CD14-positive monocyte (primary cell): ENCODE measurements at places on chromosomes 7 and 10. TPM values are rescaled to one million over a fixed set of nuclear protein-coding genes. Genes with fewer than 3 reads are reported as not detected.

Gene HECW1
- polyA plus RNA-seq = not detected

Gene PTF1A
- not detected for polyA plus RNA-seq

DNA sequence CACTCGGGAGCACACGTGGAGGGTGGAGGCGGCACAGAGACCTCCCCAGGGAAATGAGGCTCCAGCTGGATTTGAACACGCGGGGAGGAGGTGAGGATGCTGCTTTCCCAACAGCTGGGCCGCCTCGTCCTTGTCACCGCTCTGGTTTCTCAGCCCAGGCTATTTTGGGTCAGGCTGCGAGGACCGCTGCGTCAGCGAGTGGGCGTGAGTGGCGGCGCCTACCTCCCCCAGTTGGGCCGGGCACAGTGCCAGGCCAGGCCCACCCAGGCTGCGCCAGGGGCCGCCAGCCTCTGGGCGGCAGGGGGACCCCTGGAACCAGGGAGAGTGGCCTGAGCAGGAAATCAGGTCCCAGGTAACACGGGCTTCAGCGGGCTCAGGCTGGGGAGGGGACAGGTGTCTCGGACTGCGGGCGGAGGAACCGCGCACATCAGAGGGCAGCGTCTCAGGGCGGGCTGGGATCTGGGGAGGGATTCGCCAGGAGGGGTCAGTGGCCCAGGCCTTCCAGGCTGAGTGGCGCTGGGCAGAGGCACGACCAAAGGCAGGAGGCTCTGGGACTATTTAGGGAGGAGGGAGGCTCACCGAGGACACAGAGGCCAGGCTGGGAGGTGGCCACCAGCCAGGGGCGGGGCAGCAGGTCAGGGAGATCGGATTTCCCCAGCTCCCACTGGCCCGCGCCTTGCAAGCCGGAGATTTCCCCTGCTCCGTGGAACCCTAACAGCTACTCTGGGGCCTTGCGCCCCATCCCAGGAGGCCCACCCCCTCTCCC is 125.2 kb upstream of the RET start:
- no peak overlapping the region for H3K27ac ChIP-seq
- no peaks in the 10 kb centered on the region for H3K27me3 ChIP-seq
- H3K4me3 ChIP-seq = no peak overlapping the region
- no peak for DNase-seq
- no peaks in the 10 kb centered on the region for H3K4me1 ChIP-seq
- H3K36me3 ChIP-seq = no peaks in the 10 kb centered on the region

GRCh38 chr10:117226813-117227451 is 14.0 kb upstream of the SLC18A2 start:
- no peak overlapping the region for H3K4me3 ChIP-seq
- no peak overlapping the region for H3K27ac ChIP-seq
- no peaks in the 10 kb centered on the region for H3K27me3 ChIP-seq
- H3K4me1 ChIP-seq = no peaks in the 10 kb centered on the region
- DNase-seq = peak; percentile 65
- H3K36me3 ChIP-seq = no peaks in the 10 kb centered on the region

DNA sequence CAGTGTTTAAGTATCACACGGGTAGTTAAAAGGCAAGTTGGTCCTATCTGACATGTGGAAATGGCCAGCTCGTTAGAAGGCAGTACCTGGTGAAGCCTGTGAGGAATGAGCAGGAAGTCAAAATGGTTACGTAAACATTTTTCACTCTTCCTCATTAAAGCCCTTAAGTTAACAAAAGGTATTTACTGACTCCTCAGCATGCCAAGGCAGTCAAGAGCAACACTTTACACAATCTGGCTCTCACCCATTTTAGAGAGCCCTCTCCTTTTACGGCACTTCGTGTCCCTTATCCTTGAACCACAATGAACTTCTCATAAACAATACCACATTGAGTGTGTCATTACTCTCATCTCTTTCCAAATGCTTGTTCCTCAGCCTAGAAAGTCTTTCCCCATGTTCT is 11.0 kb upstream of the RSBN1L start:
- no peak overlapping the region for H3K4me3 ChIP-seq
- H3K27me3 ChIP-seq = no peaks in the 10 kb centered on the region
- H3K27ac ChIP-seq = peak overlapping the region; percentile 57
- H3K36me3 ChIP-seq = peaks cover 5% of the 10 kb centered on the region
- DNase-seq = peak; percentile 72
- H3K4me1 ChIP-seq = peaks cover 14% of the 10 kb centered on the region
